ENCODE measurements at places on chromosomes 7 and 10.

DNA sequence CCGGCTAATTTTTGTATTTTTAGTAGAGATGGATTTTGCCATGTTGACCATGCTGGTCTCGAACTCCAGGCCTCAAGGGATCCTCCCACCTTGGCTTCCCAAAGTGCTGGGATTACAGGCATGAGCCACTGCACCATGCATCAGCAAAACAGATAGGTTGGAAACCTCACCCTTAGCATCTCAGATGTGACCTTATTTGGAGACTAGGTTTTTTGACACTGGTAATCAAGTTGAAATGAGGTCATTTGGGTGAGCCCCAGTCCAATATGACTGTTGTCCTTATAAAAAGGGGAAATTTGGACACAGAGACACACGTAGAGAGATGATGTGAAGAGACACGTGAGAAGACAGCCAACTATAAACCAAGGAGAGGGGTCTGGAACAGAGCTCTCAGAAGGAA is 42.5 kb upstream of the TPST1 start:
- DNase-seq, result no peak

- DNase-seq, result no peak
These were observed 115.2 kb downstream of the RNLS start for GRCh38 chr10:88467835-88468485.

DNA sequence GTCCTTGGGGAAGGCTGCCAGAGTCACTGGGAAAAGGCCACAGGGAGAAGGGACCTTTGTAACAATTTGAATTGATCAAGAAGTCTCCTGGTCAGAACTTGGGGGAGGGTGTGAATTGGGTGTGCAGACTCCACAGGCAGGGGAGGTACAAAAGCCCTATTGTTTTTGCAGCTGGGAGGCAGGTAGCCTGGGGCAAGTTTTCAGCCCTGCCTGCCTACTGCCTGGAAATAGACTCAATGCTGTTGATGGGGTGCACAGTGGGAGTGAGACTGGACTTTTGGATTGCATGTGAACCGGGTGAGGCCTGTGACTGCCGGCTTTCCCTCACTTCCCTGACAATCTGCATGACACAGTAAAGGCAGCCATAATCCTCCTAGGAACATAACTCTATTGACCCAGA is 947.0 kb downstream of the REEP3 start:
- no peak for DNase-seq

DNA sequence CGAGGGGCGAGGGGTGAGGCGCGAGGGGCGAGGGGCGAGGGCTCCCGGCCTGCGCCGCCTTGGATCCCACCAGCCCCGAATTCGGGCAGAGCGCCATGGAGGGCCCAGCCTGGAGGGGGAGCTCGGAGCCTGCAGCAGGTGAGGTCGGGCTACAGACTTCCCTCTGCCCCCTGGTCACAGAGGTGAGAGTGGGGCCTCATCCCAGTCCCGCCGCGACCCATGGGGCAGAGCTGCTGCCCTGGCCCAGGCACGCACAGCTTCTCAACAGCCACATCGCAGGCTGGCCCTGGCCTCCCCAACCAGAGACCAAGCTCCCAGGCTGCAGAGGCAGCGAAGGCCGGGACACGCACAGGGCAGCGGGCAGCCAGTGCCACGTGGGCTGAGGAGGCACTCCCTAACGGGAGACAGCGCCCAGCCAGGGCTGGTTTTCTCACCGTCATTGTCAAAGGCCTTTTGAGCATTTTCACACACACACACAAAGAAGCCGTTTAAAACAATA is 191.8 kb downstream of the PTPRN2 start:
- no peak for DNase-seq

DNA sequence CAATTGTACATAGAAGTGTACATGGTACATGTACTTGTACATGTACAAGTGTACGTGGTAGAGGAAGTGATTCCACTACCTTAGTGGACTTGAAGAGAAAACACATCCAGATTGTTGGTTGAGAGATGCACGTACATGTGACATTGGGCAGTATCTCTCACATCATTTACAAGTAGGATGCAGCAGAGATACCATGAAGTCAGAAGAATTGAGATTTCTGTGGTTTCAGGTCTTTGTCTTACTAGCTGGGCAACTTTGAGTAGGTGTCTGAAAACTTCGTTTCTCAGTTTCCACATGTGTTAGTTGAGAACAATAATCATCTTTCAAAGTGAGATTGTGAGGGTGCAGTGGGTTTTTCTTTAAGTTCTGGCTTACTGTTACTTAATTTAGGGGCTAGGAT is 21.5 kb downstream of the CLDN12 start:
- DNase-seq, result peak; percentile 5

- DNase-seq, result no peak
These were observed 12.6 kb upstream of the GSDME start for GRCh38 chr7:24769851-24770250.

DNA sequence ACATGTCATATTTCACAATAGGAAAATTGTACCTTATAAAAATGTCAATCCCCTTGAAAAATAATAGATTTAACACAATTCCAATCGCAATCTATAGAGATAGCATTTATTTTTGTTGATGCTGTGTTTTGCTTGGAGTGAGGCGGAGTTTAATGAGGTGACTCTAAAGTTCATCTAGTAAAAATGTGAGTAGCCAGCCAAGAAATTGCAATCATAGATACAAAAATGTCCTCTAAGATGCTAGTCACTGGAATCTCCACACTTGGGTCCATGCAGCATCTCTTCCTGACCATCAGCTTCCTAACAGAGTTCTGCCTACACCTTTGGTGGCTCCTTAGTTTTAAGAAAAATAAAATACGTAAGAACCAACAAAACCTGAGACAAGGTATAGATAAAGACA is 44.9 kb downstream of the GLI3 start:
- no peak for DNase-seq

GRCh38 chr10:27285093-27285492 is 44.5 kb upstream of the ACBD5 start:
- DNase-seq, result no peak

DNA sequence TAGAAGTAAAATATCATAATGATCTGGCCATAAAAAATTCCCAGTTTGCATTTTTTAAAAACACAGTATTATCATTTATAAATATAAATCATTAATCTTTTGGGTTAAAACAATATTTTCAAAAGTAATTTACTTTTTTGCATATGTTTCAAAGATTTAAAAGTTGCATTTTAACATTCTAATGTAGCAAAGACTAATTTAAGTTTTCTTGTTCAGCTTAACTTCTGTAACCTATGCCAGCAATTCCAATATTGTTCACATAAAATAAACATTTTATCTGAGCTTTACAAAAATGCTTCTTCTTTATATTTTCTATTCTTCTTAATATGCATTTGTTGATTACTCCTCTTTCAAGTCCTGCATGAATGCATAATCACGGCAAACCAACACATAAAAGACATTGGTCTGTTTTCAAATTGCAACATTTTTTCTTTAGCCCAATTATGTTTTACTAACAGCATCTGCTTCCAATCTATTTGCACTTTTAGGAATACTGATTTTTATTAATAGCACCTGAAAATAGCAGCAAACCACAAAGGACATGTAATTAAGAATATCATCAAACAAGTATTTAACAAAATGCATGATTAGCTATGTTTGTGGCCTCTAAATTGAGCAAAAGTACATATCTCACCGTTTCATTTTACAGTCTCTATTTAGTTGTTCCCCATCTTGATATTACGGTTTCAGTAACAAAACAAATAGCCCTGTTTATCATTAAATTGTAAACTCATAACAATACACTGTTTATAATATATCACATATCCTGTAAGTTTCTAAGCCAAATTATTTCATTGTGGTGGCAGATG is 286.9 kb upstream of the NFE2L3 start:
- no peak for DNase-seq

- no peak for DNase-seq
These were observed 11.2 kb upstream of the JAZF1 start for GRCh38 chr7:28191751-28192150.

GRCh38 chr7:55174456-55174855 is 155.6 kb downstream of the EGFR start:
- no peak for DNase-seq

DNA sequence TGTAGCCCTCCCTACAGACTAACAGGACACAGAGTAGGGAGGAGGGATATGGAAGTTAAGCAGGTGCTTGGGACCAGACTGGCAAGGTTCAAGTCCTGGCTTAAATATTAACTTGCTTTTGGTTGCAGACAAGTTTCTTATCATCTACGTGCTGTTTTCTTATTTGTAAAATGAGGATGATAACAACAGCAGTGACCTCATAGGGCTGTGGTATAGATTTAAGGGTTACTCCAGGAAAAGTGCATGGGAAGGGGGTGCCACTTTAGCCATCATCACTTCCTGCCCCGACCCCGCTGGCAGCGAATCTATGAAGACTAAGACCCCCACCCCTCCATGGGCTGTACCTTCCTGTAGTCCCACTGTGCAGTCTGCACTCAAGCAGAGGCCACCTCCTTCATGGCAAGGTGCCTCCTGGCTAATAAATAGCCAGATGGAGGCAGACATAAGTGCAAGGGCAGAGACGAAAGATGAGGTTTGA is 250.2 kb downstream of the COBL start:
- no peak for DNase-seq

- peak; percentile 6 for DNase-seq
These were observed 187.5 kb downstream of the GPAM start for GRCh38 chr10:111996103-111996502.

- DNase-seq, result no peak
These were observed 8.5 kb downstream of the C10orf90 start for GRCh38 chr10:126661841-126662515.

GRCh38 chr7:45601094-45601493 is 26.9 kb downstream of the ADCY1 start:
- DNase-seq, result no peak

DNA sequence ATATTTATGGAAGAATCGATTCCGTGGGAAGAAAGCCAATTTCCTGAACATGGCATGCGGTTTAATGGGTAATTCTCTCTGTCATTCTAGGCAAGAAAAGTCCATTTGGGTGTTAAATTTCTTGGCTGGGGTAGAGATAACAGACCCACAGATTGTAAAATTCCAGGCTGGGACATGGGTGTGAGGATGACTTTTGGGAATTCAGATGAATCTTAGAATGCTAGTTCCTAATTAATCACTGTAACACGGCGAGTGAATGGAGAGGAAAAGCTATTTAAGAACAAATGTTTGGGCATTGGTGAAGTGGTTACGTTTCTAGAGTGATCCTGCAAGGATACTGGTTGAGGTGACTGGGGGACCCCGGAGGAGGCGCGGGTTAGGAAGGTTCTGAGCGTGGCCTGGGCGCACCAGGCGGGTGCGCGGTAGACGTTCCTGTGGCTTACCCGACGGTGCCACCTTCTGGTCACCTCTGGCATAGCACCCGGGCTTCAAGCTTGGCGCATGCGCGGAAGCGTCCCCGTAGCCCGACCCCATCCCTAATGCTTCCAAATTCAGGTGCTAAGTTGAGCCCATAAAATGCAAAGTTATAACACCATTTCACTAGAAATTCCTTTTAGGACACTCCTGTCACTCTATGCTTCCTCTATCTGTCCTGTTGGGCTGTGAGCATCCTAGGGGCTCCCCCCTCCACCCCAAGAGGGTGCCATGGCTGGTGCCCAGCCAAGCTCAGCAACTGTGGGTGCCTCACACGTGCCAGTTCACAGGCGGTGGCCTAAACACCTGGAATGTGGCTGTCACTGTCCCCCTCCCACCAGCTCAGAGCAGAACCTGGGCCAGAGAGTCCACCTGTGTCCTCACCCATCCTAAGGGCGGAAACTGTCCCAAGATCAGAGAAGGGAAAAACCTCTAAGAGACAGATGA is 104.4 kb downstream of the PTPRE start:
- peak; percentile 81 for DNase-seq

DNA sequence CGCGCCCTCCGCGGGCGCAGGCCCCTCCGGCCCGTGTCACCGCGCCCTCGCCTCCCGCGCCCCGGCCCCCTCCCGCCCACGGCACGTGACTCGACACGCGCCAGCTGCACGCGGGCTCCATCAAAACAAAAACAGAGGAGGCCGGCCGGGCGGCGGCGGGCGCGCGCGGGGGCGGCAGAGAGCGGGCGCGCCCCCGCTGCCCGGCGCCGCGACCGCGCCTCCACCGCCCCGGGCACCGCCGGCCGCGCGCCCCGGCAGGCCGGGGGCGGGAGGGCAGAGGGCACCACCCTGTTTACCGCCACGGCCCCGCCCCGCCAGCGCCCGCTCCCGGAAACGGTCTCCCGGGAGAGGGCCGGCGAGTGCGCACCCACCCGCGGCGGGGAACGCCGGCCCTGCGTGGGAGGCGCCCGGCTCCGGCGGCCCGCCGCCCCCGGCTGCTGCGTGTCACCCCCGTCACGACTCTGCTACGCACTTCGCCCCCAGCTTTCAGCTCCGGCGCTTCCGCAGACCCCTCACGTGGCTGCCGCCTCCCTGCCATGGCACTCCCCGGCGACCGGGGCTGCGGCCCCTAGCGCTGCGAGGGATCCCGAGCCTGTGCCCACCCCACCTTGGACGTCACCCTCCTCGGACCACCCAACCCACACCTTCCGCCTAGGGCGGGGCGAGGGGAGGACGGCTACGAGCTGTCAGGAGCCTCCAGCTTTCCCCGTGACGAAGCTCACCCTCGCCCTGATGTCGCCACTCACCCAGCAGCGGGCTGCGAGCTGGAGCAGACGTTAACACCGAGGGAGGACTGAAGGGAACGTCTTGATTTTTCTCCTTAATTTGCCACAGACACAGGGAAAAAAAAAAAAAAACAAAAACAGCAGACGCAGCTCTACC is 221.6 kb upstream of the MKLN1 start:
- peak; percentile 67 for DNase-seq

DNA sequence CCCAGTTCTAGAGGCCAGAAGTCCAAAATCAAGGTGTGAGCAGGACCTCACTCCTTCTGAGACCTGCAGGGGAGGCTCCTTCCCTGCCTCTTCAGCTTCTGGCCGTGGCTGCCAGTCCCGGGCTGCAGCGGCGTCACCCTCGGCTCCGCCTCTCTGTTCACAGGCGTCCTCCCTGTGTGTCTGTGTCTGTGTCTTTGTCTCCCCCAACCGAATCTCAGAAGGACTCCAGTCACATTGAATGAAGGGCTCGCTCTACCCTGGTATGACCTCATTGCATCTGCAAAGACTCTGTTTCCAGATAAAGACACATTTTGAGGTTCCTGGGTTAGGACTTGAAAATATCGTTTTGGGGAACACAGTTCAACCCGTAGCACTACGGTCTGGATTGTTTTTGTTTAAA is 33.1 kb upstream of the GALNT11 start:
- DNase-seq, result no peak

DNA sequence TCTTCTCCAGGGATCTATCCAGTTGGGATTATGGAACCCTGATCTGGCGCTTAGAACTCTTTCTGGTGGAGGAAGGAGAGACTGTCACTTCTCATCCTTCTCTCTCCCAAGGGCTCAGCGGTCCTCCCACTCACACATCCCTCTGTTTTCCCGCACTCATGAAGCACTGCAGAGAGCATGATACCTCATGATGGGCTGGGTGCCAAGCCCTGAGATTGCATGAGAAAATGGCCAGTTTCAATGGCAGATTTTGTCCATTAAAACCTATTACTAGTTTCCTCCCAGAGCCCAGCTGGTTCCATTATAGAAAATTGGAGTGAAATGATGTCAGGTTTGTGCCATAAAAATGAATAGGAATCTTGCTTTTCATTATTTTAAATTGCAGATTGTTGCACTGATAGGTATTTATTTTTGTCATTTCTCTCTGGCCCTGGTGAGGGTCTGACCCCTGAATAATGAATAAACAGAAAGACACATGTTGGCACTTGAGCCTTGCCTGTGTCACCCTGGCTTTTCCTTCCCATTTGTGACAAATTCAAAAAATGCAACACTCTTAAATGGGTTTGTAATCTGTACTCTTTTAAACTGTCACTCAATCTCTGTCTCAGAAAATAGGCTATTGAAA is 1151.1 kb downstream of the TYW1 start:
- no peak for DNase-seq
